ENCODE measurements at places on chromosomes 4 and X.
A peak's percentile ranks its signal among the peaks of the same experiment; 100 is the strongest.

- DNase-seq = peak; percentile 76
These were observed 88.6 kb downstream of the CHRNA9 start for GRCh38 chr4:40423735-40424134.

- no peak for DNase-seq
These were observed 393.0 kb downstream of the AFF2 start for GRCh38 chrX:148893395-148893794.

DNA sequence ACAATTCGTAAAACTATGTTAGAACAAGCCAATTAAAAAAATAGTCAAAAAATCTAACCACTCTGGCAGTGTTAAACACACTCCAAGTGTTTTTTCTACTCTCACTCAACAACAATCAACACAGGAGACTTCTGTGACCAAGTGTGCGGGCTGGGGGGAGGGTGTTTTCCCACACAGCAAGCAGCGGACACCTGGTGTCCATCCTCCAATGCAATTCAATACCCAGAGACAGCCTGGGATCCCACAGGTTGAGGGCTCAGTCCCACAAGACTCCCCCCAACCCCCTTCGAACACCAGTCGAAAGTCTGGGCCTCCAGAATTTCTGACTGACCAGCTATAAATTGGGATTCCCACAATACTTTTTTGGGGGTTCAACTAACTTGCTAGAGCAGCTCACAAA lies 8.3 kb upstream of the PIM2 start:
- no peak for DNase-seq

- no peak for DNase-seq
These were observed 78.9 kb upstream of the RXFP1 start for GRCh38 chr4:158442736-158443135.

DNA sequence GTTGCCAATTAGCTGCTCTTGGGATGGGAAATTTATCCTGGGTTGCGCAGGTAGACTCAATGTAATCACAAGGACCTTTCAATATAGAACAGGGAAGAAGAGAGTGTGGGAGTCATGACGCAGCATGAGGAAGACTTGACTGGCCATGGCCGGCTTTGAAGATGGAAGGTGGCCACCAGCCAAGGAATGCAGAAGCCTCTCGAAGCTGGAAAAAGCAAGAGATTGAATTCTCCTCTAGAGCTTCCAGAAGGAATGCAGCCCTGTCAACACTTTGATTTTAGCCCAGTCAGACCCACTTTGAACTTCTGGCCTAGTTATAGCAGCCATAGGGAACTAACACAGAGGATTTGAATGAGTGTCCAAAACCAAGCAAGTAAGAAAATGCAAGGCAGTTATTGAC lies 14.7 kb upstream of the SH3KBP1 start:
- peak; percentile 69 for DNase-seq

DNA sequence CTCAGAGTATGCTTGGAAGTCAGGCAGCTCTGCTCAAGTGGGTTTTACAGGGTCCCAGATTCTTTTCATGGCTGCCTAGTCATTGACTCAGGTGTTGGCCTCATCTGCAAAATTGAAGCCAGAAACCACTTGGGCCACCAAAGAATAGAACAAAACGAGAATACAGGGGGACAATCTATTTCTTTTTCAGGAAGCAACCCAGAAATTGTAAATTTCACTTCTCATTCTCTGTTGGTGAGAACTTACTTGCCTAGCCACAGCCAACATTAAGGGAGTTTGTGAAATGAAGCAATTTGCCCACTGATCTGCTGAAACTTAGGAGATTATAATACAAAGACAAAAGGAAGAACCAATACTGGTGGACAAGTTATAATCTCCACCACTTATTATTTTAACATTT lies 8.6 kb upstream of the TKTL2 start:
- no peak for DNase-seq

DNA sequence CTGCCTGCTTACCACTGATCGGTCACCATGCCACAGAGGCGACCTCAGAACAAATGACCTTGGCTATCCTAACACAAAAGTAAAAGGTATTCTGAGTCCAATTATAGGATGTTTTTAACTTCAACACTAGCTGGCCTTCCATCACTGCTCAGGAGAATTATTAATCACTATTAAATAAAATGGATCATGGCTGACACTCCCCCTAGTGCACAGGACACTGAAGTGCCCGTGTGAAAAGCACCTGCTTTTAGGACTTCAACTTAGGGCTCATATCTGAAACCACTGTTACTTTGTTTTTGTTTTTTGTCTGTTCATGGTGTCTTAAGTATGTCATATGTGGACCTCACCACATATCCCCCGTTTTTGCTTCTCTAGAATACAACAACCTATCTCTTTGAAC lies 33.9 kb downstream of the STX18 start:
- DNase-seq = no peak

DNA sequence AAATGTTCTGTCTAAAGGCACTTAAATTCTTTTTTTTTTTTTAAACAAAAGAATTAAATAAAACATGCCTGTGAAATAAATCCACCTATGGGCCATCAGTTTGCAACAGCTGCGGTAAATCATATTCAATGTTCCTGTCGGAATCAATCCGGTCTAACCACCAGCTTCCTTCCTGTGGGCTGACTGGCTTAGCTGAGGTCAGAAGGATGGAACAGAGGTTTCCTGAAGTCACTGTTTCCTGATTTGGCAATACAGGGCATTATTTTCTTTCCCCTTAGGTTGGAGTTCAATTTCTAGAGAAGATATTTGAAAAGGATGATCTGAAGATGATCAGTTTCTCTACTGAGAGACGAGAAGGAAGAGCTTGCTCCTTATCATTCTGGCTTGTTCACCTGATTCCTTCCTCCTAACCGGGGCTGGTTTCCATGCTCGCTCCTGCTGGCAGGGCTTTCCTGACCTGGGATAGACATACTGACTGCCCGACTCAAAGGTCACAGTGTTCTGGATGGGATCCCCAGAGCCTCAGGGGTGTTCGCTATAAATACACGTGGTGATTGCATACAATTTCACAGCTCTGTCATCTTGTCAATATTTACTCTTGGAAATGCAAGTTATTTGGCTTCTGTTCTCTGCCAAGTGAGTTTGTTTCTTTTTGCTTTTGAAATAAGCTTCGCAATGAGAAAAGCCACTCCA lies 21.7 kb downstream of the PDLIM3 start:
- DNase-seq = no peak
